NCI-H2171 treated with DMSO at 0.1 percent for 48 hours (cell line): ENCODE measurements at places on chromosomes 2 and 18.

- DNase-seq: no peak
Measured at GRCh38 chr18:3238742-3239141, 8.9 kb upstream of the MYL12A start.

- DNase-seq: no peak
Measured at GRCh38 chr2:241033994-241034393, 35.6 kb downstream of the SNED1 start.

DNA sequence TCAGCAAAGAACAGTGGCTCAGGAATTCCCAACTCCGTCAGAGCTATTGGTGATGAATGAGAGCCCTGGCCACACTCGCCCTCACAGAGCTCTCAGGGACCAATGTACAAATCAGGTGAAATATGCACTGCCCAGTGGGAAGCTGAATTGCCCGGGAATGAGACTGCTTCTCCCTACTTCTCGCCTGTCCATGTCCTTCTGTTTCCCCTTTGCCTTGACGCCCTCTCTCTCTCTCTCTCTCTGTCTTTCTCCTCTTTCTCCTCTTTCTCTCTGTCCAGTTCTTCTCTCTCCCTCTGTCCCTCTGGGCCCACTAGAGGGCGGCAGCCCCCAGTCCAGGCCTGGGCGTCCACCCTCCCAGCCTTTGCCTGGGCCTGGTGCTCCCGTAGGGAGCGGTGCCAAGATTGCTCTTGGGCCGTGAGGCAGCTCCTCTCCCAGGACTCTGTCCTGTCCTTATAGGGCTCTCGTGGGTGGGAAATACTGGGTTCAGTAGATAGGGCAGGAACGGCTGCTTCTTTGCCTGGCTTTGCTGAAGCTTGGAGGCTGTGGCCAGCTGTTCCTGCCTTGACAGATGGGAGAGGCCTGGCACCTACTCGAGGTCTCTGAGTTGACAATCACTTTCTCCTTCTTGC, 28.4 kb upstream of the PUM2 start:
- DNase-seq: peak; percentile 71

DNA sequence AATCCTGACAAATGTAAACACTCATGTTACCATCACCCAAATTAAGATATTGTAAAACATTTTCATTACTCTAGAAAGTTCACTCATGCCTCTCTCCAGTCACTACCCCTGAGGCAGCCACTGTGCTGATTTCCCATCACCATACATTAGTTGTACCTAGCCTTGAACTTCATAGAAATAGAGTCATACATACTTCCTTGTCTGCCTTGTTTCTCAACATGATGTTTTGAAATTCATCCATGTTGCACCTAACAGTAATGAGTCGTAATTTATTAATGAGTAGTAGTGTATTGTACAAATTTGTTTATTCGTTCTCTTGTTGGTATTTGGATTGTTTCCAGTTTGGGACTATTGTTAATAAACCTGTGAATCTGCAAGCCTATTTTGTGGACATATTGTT, 49.0 kb upstream of the TWSG1 start:
- DNase-seq: no peak

- DNase-seq: no peak
Measured at GRCh38 chr2:70596293-70596692, 42.7 kb upstream of the TGFA start.

DNA sequence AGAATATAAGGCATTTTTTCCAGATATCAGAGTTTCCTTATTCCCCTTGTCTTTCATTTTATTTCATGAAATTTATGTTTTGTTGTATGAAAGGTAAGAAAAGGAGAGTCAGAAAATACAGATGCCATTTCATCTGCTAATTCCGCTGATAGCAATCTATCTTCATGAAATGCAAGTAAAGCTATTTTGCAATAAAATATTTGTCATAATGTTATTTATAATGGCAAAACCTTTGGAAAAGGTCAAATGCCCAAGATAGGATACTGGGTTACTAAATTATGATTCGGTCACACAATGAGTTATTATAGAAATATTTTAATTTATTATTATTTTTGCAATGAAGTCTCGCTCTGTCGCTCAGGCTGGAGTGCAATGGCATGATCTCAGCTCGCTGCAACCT, 124.2 kb downstream of the SPP2 start:
- DNase-seq: no peak

DNA sequence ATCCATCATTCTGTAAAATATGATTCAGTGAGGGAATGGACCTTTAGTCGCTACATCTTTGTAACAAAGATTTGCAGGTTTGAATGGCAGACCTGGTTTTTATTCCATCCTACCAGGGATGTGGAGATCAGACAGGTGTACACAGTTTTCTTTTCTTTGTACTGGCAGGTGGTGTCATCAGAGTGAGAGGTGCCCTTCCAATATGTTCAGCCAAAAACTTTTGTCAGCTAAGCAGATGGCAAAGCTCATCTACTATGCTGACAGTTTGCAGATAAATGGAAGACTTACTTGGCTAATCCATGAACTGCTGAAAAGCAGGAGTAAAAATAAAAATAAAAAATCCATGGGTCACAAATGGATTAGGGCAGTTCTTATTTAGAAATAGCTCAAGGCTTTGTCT, 185.5 kb upstream of the DOK6 start:
- DNase-seq: peak; percentile 92

DNA sequence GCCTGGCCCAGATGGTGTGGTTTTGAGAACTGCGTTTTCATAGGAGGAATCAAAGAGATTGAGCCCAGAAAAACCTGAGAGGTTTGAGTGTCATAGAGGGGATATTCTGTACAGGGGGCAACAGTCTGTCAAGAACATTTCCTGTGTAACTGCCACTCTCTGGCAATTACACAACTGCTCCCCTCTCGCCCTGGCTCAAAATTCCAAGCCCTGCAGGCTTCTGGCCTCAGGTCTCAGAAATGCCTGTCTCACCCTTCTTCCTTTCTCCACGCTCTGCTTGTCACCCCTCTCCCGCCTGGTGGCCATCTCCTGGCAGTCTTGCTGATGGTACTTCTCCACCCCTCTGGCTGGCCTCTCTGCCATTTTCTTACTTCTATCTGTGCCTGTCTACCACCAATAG, 4.0 kb downstream of the VAMP5 start:
- no peak for DNase-seq

DNA sequence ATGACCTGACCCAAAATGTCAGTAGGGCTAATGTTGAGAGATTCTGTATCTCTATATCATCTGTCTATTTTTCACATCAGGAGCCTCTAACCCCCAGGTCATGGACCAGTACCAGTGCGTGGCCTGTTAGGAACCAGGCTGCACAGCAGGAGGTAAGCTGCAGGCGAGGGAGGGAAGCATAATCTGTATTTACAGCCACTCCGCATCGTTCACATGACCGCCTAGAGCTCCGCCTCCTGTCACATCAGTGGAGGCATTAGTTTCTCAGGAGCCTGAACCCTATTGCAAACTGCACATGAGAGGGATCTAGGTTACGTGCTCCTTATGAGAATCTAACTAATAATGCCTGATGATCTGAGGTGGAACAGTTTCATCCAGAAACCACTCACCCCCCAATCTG, 180.6 kb downstream of the RDH14 start:
- DNase-seq: no peak

DNA sequence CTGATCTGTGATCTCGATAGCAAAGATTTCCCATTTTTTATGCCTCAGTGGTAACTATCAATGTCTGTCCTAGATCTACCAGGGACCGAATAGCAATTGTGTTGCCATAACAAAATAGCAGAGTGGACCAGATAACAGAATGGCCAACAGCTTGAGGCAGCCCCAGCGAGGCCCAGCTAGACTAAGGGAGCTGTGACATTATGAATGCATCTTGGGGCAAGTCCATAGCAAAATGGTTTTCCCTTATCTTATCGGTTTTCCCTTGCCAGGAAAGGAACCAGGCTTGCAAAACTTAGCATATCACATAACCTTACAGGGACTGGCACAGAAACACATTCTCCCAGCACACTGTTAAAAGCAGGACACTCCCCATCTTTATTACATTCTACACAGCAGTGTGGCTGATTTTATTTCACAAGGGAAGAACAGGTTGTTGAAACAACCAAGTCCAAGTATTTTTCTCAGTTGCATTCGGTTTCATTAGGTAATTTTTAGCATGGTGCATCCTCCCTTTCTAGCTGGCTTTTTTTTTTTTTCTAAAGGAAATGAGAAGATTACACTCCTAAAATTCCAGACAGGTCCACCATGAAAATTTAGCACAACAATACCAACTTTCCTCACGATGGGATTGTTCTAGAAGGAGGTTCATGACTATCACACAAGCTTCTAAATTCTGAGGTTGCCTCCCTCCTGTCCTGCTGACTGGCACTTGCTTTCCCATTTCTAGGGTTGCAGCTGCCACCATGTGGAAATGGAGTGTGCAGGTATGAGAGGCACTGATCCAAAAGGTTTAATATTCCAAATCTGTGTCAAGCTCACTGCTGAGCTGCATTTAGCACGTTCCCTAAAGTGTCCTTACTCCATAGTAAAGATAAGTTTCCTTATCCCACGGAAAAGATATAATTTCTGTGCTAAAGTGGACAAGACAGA, 97.0 kb upstream of the SLC35G4 start:
- DNase-seq: no peak

DNA sequence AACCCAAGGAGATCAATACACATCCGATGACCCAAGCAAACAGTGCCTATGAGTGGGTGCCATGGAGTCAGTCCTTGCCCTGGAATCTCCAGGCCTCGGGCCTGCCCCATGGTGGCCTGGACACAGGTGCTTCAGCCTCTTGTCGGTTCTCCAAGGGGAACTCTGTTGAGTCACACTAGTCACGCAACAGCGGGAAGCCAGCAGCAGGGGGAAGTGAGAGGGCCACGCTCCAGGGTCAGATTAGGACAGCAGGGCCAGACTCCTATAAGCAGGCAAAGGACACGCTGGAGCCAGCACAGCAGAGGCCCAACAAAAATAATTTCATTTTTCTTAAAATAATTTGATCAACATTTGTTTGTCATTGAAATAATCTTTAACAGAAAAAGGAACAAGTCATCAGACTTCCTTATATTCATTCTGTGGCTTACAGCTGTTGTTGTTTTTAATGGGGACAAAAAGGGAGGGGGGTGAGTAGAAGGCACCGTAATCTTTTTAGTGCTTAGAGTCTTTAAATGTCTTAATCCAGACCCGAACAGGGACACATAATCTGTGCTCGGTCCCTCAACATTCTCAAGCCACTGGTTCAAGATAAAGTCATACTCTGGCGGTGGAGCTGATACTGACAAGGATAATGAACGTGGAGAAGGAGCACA, 16.4 kb upstream of the ARMC9 start:
- DNase-seq: no peak

DNA sequence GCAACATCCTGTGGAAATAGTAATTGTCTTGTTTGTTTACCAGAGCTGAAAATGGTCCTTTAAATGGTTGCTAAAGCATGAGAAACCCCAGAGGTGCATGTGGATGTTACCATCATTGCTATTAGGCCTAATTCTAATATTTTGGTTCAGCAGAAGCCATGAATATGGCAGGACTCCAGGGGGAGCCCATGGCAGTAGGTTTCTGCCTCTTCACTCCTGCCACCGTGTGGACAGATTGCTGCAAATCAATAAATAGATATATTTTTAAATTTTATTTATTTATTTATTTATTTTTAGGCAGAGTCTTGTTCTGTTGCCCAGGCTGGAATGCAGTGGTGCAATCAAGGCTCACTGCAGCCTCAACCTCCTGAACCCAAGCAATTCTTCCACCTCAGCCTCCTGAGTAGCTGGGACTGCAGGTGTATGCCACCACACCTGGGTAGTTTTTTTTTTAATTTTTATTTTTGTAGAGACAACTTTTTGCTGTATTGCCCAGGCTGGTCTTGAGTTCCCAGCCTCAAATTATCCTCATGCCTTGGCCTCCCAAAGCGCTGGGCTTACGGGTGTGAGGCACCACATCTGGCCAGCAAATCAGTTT, 54.9 kb upstream of the CAPN13 start:
- peak; percentile 45 for DNase-seq

DNA sequence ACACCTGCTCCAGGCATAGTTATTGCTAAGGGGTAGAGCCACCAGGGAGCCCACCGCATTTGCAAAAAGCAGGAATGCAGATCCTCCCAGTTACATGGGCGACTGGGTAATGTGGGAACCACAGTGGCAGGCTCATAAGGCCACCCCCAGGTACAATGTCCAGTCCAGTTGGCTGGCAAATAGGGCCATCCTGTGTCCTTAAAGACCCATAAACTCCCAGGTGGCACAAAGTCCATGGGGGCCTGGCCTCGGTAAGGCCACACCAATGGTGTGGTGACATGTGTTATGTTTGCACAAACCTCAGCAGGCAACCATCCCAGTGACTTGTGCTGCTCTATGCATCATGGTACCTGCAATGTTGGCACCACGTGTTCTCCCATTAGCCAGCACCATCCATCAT, 283.6 kb upstream of the GYPC start:
- no peak for DNase-seq

- no peak for DNase-seq
Measured at GRCh38 chr2:205776139-205776538, 93.8 kb downstream of the NRP2 start.

DNA sequence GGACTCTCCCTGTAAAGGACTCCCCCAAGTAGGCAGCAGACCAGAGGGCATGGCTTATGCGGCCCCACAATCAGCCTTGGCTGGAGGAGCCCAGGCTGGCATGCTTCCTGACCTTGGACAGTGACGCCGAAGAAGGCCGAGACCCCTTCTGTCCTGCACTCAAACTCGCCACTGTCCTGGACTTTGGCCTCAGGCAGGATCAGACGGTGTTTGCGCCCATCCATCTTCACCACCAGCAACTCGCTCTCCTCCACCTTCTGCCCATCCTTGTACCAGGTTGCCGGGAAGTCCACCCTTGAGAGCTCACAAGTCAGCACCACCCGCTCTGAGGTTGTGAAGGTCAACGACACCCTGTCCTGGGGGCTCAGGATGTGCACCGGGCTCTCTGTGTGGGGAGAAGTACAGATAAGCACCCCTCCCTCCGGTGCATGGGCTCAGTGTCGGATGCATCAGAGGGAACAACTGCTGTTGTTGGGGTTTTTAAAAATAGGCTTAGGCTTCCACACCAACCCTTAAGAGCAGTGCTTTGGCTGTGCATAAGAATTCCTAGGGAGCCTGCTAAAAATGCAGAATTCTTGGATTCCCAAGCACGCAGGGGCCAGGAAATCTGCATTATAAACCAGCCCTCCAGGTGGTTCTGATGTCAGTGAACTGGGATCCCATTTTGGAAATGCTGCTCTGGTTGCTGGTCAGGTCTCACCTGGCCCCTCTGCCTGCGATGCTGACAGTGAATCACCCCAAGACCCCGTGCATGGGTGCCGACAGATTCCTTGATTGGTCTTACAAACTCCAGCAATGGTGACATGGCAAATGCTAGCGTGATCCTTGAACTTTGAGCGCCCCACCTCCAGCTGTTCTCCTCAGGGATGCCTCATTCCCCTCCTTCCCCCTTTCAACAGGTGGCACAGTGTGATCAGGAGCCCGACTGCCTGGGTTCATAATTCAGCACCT, 5.9 kb downstream of the OBSL1 start:
- no peak for DNase-seq

GRCh38 chr2:180706694-180707093, 273.7 kb upstream of the UBE2E3 start:
- peak; percentile 49 for DNase-seq

DNA sequence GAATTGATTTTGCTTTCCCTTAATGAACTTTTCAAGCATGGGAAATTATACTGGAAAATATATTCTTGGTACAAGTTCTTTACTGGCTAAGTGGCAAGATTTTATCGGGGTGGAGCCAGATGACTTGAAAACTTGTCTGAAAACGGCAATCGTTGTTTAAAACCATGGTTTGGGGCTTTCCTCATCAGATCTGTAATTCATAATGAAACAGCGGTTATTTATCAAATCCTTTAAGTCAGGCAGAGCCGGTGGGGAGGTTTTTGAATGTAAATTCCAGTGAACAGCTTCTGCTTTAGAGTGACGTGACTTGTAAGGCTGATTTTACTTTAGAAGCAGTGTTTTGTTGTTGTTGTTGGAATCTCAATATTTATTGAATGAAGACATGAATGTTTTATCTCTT, 2.6 kb downstream of the SEC11C start:
- no peak for DNase-seq
